Breast epithelium (tissue), 4 donors: ENCODE measurements at places on chromosomes 1 and 21. TPM values are rescaled to one million over a fixed set of nuclear protein-coding genes. Genes with fewer than 3 reads are reported as not detected.

- no peak overlapping the region for H3K4me3 ChIP-seq
- H3K27ac ChIP-seq: no peak overlapping the region
- DNase-seq: no peak
- H3K27me3 ChIP-seq: peaks cover 4% of the 10 kb centered on the region
These were observed 48.2 kb upstream of the ETV3 start for GRCh38 chr1:157186281-157186992.

The IGSF5 gene
- total RNA-seq: 0.98 TPM

DNA sequence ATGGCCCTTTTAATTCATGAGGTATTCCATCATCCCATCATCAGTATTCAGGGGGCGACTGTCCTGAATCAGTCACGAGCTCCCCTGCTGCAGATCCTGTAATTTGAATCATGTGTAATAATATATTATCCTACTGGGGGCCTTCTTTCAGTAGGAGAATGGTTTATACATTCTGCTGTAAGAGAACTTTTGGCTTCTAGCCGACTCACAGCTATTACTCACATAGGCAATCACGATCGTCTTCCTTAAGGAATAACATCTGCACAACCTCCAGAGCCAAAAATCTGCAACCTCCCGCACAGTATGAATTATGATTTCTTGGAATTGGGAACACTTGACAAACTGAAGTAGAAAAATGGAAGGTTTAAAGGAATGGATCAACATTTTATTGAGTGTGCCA is 343.0 kb downstream of the USP25 start:
- no peak for DNase-seq
- H3K4me1 ChIP-seq: peaks cover 4% of the 10 kb centered on the region
- H3K27me3 ChIP-seq: no peaks in the 10 kb centered on the region
- no peak overlapping the region for H3K4me3 ChIP-seq

DNA sequence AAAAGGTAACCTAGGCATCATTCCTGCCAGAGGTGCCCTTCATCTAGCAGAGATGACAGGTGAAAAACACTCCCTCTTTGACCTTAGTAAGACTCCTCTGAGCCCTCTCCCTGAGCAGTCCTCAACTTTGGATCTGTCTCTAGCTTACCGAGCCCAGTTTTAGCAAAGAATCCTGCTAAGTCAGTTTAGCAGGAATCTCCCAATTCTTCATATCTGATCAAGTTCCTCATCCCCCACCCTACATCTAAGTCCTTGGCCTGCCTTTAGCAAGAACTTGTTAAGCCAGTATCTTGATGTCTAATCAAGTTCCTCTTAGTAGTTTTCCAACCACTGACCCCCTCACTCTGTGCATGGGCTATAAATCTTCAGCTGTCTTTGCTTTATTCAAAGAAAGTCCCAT is 235.6 kb downstream of the OMA1 start:
- no peak for DNase-seq
- no peaks in the 10 kb centered on the region for H3K27me3 ChIP-seq
- no peak overlapping the region for H3K27ac ChIP-seq

DNA sequence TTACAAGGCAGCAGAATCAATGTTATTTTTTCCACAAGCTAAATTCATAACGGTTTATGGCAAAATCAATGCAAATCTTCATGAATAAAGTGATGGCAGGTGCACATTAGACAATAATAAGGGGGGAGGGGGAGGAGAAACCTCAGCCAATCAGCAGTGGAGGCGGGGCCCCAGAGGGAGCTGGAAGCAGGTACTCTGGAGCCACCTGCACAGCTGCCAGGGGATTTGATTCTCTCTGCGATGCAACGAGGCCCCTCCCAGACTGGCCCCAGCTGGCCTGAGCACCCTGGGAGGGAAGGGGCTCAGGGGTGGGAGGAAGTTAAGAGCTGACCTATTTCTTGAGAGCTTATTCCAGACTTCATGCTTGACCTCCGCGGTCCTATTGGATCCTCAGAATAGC is 127.8 kb upstream of the IGSF21 start:
- no peak overlapping the region for H3K27ac ChIP-seq
- H3K4me1 ChIP-seq: no peaks in the 10 kb centered on the region
- no peaks in the 10 kb centered on the region for H3K36me3 ChIP-seq

GRCh38 chr21:27734146-27734545 is 767.3 kb upstream of the ADAMTS5 start:
- DNase-seq: no peak
- H3K27me3 ChIP-seq: no peaks in the 10 kb centered on the region
- H3K36me3 ChIP-seq: no peaks in the 10 kb centered on the region
- H3K4me1 ChIP-seq: no peaks in the 10 kb centered on the region
- H3K4me3 ChIP-seq: no peak overlapping the region

The MMP23B gene
- total RNA-seq: 15.5 TPM

The KCNE2 gene
- total RNA-seq: 0.66 TPM
